Activated T-cell treated with anti-CD3 and anti-CD28 coated beads, Interleukin-2, amount 50 U/mL, for 48 hours (primary cell): ENCODE measurements at places on chromosomes 1 and 21.
A peak's percentile ranks its signal among the peaks of the same experiment; 100 is the strongest.

DNA sequence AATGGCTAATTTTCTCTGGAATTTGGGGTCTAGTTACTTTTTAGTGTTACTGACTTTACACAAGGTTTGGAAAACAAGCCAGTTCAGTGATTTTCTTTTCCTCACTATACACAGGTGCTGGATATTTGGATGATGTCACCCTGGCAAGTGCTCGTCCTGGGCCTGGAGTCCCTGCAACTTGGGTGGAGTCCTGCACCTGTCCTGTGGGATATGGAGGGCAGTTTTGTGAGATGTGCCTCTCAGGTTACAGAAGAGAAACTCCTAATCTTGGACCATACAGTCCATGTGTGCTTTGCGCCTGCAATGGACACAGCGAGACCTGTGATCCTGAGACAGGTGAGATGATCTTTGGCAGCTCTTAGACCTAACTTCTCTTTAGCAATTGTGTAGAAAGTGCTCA, 64.5 kb upstream of the LAMC2 start:
- DNase-seq = no peak

GRCh38 chr1:156805766-156806511, 10.7 kb downstream of the SH2D2A start:
- no peak for DNase-seq

DNA sequence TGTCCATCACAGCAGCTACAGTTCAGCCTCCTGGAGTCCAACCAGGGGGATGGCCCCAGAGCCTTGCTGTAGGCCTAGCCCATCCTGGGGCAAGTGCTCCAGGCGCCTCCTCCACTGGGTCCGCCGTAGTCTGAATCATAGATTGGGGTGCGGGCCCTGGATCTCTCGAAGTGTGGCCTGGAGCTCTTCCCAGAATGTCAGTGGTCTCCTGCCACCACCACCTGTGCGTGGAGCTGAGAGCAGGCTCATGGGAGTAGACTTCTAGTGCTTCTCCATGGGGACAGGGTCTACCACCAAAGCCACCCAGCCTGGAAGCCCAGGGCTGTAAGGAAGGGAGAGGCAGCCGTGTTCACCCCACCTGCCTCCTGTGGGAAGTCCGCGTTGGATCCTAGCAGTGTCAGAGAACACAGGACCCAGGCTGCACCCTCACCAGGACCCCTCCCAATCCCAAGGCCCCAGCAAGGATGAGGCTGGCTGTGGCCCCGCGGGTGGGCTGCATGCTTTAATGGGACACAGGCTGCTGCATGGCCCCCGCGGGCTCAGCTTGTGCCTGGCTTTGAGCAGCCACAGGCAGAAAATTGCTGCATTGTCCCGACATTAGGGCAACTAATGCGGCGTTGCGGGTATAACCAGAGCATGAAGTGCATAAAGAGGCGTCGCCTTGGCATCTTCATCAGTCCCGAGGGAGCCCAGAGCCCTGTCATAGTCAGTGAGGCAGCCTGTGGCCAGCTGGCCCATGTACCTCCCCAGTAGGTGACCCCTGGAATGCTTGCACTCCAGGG, 735 bp upstream of the HES3 start:
- DNase-seq = no peak

GRCh38 chr1:111648806-111649205, 29.2 kb downstream of the RAP1A start:
- no peak for DNase-seq

DNA sequence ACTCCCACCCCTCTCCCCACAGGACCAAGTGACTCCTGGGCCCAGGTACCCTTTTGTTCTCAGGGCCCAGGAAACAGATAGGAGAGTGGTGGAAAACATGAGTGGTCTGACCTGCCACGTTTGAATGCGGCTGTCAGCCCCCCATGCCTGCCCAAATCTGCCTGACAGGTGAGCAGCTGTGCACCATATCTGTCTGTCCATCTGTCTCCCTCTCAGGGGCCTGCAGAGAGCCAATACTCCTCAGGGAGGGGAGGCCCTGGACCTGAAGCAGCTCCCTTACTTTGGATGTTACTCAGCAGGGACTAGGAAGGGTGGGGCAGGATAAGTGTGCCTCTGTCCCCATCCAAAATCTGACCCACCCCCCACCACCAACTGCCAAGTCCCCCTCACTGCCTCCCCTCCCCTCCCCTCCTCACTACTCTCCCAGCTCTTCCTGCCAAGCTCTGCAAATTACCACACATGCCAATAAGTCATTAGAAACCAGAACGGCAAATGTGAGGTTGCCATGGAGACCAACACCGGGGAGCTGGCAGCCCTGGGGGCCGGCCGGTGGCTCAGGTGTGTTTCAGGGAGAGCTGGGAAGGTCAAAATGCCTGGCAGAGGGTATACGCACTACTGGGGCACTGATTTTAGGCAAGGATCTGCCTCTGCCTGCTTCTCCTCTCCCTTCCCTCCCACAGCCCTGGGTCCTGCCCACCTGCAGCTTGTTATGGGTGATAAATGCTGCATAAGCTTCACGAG, 11.5 kb downstream of the LRRN2 start:
- DNase-seq = no peak

DNA sequence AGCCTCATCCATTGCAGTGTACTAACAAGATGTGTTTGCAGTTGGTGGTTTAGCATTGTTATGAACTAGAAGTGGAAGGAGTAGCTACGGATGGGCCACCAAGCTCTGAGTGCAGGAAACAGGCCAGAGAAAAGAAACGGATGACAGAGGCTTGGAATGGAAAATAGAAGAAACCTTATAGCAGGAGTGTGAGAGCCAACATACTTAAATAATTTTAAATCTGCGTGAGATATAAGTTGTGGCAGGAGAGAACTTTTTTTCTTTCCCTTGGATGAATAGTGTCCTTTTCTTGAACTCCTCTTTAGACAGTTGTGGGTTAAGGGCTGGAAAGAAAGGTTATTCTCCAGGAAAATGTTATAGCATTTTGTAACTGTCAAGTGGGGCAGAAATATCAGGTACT, 54.2 kb downstream of the RGL1 start:
- no peak for DNase-seq

DNA sequence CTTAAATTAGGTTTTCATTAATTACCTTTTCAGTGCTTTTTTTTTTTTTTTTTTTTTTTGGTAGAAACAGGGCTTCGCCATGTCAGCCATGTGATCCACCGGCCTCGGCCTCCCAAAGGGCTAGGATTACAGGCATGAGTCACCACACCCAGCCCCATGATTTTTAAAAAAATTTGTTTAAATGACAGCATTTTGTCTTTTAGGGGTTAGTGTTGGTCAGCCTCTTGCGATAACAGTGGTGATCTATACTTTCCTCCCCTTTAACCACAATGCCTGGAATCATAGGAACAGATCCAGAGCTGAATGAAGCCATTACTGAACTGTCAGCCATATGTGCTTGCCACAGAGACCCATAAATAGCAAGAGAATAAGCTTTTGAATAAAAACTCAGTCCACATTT, 73.9 kb downstream of the CACHD1 start:
- DNase-seq = no peak

GRCh38 chr1:194485432-194485831, 1299.0 kb upstream of the B3GALT2 start:
- no peak for DNase-seq

DNA sequence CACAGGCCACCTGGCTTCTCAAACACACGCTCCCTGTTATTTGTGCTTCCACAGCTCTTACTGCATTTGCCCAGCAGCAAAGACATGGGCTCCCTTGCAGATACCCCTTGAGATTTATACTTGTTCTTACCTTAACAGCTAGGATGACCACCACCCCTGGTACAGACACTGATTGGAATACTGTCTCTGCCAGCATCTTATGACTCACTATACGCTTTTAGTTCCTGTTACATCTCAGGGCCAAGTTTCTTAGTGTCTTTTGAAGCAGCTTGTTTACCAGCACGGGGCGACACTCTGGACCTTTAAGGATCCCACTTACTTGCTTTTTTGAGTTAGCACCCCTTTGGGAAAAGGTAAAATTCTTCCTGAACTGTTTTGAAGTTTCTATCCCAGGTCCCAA, 874.8 kb downstream of the KCNT2 start:
- DNase-seq = no peak

DNA sequence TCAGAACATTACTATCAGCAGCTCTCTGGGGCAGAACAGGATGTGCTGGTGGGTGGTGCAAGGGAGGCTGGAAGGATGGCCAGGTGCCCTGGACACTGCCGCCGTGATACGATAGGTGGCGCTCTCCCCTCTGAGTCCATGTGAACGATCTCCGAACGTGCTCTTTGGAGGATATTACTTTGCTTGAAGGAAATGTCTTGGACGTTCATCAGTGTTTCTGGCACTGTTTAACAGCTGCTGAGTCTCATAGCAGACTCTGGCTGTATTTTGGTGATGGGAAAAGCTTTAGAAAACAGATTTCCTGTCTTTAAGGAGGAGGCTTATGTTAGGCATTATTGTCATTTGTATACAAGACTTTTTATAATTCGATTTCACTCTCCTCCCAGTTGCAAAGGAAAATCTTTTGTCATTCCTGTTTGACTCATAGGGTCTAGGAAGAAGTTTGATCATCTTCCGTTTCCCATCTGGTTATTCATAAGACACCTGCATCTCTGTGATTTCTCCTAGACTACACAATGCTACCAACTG, 386.2 kb upstream of the ADGRL2 start:
- DNase-seq = peak; percentile 24

DNA sequence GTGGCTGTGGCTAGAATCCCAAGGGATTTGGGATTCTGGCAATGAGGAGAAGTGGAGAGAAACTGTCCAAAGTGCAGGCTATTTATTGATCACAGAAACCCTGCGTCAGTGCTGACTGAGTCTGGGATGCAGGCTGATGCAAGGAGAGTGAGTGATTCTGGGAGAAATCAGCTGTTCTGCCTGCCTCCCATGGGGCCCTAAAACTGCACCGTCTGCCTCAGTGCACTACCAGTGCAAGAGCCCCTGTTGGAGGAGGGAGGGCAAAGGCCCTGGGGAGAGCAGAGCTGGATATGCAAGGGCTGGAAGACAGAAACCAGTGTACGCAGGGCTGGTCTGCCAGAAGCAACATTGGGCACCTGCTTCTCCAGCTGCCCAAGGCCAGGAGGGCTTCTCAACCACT, 42.6 kb downstream of the C1orf198 start:
- no peak for DNase-seq
